Head of caudate nucleus (tissue), 42 donors: ENCODE measurements at places on chromosomes 5 and 9.

GRCh38 chr9:121734465-121734864 lies 83.0 kb downstream of the DAB2IP start:
- no peak for DNase-seq

DNA sequence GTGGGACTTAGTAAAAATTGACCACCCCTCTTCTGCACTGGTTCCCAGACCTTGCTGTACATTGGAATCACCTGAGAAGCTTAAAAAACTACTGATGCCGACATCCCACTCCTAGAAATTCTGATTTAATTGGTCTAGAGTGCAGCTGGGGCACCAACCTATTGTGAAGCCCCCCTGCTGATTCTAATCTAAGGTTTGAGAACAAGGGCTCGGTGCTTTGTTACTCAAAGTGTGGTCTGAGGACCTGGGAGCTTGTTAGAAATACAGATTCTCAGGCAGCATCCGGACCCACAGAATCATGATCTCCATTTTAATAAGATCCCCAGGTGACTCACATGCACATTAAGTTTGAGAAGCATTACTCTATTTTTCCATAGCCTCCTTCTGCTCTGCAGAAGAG lies 57.8 kb upstream of the LPAR1 start:
- DNase-seq = no peak

DNA sequence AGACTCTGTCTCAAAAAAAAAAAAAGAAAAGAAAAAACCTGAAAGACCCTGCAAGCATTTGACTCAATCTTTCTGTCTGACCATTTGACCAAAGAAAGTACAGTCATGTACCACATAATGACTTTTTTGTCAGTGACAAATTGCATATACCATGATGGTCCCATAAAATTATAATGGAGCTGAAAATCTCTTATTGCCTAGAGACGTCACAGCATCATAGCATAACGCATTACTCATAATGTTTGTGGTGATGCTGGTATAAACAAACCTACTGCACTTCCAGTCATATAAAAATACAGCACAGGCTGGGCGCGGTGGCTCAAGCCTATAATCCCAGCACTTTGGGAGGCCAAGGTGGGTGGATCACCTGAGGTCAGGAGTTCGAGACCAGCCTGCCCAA lies 10.5 kb downstream of the ECM2 start:
- DNase-seq = no peak

DNA sequence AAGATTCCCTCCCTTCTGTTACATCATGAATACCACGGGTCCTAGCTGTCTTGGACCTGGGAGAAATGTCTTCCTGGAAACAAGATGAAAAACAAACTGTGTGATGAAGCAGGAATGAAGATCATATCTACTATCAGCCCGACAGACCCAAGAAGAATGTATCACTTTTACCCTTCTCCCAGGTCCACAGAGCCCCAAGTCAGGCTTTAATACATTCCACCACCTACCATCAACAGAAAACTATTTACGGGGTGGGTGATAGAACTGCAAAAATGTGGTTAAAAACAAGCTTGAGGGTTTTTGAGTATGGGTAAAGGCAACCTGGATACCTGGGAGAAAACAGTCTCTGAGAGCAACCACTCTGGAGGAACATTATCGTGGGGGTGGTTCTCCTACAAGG lies 327.0 kb downstream of the TRIM32 start:
- no peak for DNase-seq

DNA sequence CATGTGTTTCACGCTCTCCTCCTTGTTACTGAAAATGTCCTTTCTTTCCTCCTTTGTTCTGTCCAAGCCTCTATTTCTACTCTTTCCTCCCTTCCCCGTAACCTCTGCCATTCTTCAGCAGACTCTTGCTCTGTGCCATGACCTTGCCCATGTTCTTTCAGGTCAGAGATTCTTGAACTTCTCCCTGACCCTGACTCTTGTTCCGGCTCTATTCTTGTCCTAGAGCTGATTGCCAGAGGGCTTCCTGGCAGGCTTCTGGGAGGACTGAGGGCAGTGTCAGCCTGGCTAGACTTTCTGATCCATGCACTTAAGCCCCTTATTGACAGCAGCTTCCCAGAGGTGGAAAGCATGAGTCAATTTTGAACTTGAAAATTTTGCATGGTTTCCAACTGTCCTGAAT lies 174.2 kb downstream of the TMEM161B start:
- DNase-seq = no peak

DNA sequence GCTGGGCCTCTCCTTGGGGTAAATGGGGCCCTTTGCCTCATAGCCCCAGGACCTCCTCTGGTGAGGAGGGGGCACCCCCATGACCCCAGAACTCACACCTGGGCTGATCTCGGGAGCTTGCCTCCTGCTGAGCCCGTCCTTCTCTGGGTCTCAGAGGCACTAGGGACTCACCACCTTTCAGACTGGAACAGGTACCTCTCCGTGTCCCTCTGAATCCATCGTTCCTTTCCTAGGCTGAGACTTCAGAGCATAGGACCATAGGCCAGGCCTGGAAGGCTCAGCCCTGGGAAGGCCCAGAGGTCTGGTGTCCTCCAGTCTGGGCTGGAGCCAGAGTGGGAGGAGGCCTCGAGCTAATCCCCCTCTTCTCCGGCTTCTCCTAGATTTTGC lies 97.9 kb downstream of the CACNA1B start:
- no peak for DNase-seq

DNA sequence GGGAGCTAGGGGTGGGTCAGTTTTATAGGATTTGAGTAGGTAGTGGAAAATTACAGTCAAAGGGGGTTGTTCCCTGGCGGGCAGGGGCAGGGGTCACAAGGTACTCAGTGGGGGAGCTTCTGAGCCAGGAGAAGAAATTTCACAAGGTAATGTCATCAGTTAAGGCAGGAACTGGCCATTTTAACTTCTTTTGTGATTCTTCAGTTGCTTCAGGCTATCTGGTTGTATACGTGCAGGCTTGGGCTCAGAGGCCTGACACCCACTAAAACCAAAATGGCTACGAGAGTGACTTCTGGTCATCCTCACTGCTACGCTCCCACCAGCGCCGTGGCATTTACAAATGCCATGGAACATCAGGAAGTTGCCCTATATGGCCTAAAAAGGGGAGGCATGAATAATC lies 20.7 kb upstream of the NXNL2 start:
- DNase-seq = no peak

- DNase-seq = no peak
Observed at GRCh38 chr9:98986866-98987651, 43.4 kb downstream of the COL15A1 start.

- no peak for DNase-seq
Observed at GRCh38 chr9:35716230-35716629, 15.8 kb downstream of the TLN1 start.

DNA sequence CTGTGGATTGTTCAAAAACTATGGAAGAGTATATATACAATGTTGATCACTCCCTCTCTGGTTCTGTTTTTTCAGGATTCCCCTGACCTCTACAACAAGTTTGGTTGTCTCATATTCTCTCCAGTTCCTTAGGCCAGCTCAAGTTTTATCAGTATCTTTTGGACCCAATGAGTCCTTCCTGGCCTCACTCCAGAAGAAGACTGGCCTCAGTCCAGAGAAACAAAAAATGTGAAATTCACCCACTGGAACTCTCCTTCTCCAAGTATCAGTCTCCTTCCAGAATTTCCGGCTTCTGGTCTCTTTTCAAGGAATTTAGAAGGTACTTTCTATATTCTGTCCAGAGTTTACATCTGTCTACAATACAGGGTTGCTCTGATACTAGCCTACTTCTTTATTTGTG lies 537.8 kb upstream of the FTMT start:
- no peak for DNase-seq

- DNase-seq = no peak
Observed at GRCh38 chr9:2765250-2765880, 48.1 kb downstream of the KCNV2 start.

- no peak for DNase-seq
Observed at GRCh38 chr5:157519579-157520253, 55.9 kb downstream of the ADAM19 start.

- DNase-seq = no peak
Observed at GRCh38 chr9:131613921-131614320, 68.6 kb downstream of the PRRT1B start.

DNA sequence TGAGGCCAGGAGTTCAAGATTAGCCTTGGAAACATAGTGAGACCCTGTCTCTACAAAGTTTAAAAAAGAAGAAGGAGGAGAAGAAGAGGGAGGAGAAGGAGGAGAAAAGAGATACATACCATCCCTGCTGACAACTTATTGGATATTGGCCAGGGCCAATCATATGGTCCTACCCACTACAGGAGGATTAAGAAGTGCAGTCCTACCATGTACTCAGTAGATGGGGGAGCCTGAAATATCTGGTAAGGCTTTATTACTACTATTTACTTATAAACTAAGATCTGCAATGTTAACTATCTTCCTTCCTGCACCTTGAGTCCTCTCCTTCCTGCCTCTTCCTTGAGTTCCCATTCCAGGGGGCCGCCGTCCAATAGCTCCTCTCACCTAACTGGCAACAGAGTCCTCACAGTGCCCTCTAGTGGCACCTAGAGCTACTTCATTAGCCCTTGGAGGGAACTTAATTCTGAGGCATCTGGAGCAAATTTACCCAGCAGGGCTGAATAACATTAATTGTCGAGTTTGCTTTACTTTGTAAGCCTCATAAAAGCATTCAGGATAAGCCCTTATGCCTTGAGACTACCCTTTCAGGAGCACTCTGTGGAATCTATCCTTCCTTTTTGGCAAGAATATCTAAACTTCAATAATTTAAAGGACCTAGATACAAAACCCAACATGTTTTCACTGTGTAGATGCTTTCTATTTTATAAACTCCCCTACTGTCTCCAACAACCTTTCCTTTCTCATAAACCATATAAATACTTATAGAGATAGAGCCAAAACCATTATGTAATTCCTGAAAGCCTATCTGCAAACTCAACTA lies 39.1 kb upstream of the RANBP6 start:
- peak; percentile 66 for DNase-seq

DNA sequence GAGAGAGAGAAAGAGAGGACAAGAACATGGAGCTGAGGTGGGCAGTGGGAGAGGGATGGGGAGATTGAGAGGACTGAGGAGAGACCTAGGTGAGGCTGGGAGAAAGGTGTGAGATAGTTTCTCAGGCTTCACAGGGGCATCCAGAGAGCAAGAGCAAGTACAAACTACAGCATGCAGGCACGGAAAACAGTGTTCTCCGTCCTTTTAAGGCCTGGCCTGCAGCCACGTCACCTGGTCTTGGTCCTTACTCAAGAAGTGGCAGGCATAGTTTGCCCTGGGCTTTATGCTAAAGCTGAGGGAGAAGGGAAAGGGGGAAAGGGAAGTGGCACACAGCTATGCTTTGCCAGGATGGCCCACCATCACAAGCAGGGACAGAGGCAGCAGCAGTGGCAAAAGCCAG lies 65.7 kb downstream of the SIL1 start:
- no peak for DNase-seq

GRCh38 chr5:35803191-35803651 lies 53.5 kb upstream of the IL7R start:
- peak; percentile 65 for DNase-seq

GRCh38 chr9:105447814-105448812 lies at the start of gene FSD1L:
FSD1L (plus strand) TSS chr9:105448034; CDS start chr9:105448221, 187 bp downstream.
- DNase-seq = peak; percentile 97

GRCh38 chr9:73137286-73137899 lies 14.3 kb upstream of the ANXA1 start:
- no peak for DNase-seq

GRCh38 chr9:136858844-136859757 lies 7.0 kb downstream of the MAMDC4 start:
- peak; percentile 80 for DNase-seq

GRCh38 chr5:1751026-1751863 lies 48.4 kb downstream of the MRPL36 start:
- DNase-seq = no peak

- DNase-seq = no peak
Observed at GRCh38 chr9:87644659-87645058, 81.3 kb upstream of the CTSL start.

DNA sequence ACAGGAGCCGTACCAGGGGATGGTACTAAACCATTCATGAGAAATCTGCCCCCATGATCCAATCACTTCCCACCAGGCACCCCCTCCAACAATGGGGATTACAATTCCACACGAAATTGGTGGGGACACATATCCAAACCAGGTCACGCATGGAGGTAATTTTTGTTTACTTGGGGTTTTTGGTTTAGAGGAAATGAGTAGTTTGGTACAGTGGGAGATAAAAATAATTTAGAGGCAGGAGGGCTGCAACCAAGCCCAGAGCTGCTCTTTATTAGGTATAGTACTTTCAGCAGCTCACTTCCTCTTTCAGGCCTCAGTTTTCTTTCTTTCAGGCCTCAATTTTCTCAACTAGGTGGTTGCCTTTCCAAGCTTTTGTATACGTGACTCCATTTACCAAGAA lies 23.2 kb downstream of the PRUNE2 start:
- DNase-seq = no peak

- no peak for DNase-seq
Observed at GRCh38 chr9:101513351-101513750, 20.3 kb upstream of the RNF20 start.

- no peak for DNase-seq
Observed at GRCh38 chr5:136202469-136203205, 9.7 kb upstream of the SMIM32 start.
